HepG2 (cell line): ENCODE measurements at places on chromosomes 7 and 10.

DNA sequence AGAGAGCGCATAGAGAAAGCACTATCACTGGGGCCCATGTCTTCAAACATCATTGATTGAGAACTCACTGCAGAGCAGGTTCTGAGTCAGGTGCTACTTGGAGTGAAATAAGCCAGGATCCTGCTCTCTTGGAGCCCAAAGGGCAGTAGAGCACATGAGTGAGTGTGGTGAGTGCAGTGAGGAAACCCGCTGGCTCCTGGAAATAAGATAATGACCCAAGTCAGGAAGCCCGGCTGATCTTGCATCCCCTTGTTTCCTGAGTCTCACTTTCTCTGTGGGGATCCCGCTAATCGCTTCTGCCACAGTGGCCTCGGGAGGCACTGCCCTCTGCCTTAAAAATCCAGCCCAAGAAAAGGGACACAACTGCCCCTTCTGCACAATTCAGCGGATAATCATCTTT lies 7.1 kb upstream of the FAM107B start:
- DNase-seq = no peak

GRCh38 chr10:128047351-128047750 lies 78.9 kb downstream of the MKI67 start:
- no peak for DNase-seq

GRCh38 chr7:138796038-138796615 lies 1.7 kb upstream of the TMEM213 start:
- no peak for DNase-seq

DNA sequence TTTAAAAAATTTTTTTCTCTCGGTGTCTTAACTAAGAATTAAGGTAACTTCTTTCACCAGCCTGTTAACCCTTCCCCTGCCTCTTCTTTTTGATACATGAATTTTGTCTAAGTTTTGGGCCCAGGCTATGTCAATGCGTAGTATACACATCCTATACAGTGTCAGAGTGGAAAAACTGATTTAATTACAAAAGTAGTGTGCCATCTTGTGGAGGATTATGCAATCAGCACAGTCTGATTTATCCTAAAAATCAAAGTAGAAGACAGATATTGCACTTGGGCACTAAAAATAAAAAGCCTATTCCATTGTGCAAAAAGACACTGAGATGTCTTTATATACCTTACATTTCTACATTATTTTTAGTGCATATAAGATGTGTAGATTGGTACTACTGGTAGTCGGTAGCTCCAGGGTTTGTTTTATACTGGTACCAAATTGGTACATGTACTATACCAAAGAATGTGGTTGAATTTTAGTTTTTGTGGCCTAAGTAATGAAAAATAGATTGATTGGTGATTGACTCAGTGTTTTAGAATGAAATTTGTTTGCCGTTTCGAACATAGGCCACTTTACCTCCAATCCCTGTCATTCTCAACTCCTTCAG lies 96.6 kb downstream of the MKLN1 start:
- peak; percentile 9 for DNase-seq

DNA sequence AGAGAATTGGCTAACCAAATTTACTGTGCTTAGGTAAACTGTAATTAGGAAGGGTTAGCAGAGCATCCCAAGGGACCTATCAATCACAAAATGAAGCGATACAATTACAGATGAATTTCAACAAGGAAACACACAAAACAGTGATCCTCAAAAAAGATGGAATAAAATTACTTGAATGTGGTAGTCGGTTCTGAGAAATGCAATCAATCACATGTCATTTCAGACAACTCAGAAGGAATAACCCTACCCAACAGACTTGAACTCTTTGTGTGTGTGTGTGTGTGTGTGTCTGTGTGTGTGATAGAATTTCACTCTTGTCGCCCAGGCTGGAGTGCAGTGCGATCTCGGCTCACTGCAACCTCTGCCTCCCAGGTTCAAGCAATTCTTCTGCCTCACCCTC lies 43.5 kb downstream of the ST8SIA6 start:
- DNase-seq = no peak

GRCh38 chr7:137696376-137696775 lies 150.4 kb downstream of the DGKI start:
- no peak for DNase-seq

DNA sequence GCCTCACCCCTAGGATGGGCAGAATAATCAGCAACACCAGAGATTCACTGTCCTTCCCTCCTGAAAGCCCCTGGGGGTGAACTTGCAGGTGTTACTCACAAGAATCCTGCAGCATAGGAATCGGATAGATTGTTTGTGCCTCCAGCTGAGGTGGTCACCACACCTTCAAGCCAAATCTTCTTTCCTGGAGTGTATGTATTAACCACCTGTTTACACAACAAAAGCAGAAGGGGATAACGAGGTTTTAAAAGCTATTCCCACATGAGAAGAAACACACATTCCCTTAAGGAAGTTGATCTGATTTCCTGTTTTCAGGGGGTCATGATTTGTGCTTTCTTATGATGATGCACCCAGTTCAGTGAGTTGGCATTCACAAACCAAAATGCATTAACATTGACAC lies 173.8 kb upstream of the HPS1 start:
- DNase-seq = no peak

DNA sequence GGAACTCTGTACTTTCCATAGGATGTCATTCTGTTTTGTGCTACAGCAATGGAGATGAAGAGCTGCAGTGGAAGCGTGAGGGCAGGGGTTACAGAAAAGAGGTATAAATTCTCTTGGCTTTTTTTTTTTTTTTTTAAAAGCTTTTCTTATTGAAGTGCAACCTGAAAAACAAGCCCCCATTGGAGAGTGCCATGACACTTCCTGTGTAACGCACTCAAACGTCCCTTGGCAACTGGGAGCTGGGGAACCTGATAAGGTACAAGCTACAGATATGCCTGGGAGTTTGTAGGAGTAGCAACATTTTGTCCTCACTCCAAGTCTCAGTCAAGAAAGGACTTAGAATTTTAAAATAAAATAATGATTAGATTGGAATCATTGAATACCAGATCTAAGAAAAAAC lies 512.1 kb downstream of the RPS24 start:
- DNase-seq = no peak

DNA sequence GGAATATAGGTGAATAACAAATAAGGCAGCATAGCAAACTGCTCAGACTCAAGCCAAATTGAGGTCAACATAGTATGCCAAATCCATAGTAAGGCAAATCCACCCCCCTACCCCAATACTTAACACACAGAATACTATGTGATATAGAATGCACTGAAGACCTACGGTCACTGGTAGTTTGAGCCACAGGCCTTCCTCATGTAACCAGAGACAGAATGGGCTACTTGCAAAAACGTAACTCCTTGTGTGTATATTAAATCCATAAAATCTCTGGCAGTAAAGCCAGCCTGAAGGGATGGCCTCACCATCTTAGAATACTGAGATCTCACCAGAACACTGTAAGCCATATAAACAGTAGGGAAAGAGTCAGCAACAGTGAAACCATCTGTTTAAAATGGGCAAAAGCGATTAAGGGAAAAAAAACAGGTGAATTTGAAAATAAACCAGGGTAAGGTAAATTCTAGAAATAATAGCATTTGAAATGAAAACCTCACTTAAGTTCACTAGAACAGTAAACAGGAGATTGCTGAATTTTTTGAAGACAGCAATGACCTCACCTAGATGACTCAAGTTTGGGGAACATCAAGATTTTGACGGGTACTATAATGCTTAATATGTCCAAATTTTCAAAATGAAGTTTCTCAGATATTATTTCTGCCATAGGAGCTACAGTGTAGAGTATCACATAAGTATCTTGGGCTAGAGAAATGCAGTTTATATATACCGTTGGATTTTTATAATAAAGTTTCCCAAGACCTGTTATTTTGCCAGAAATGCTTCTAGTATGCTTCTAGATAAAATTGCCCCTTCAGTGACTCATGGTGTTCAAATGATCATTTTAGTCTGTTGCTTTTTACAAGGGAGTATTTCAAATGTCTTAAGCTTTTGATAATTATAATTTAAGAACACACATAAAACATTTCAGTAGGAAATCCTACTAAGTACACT lies 13.9 kb downstream of the HNRNPA2B1 start:
- DNase-seq = no peak

- DNase-seq = no peak
These were observed 39.9 kb downstream of the KIF20B start for GRCh38 chr10:89741126-89741762.

- no peak for DNase-seq
These were observed 138.3 kb upstream of the ADCY1 start for GRCh38 chr7:45435846-45436245.

GRCh38 chr7:100360135-100360854 lies 2.4 kb downstream of the PILRB start:
- DNase-seq = no peak

DNA sequence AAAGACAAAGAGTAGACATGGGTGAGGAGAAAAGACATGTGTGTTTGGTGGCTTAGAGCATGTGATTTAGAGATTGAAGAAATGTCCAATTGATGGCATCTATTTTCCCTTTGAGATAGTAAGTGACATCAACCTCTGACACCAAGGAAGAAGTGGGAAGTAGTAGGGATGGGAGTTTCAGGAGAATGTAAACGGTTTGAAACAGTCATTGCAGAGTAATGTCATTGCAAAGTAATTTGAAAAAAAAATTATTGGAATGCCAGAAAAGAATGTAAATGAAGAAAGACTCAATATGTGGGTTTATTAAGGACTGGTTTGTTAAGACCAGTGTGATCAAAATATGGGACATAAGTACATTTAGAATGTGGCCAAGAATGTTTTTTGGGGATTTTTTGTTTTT lies 26.6 kb downstream of the GNG11 start:
- DNase-seq = no peak

- no peak for DNase-seq
These were observed 271.6 kb downstream of the CCDC3 start for GRCh38 chr10:12729885-12730284.

- no peak for DNase-seq
These were observed 5.1 kb downstream of the TDRD1 start for GRCh38 chr10:114184276-114184675.

GRCh38 chr10:47418321-47418720 lies 34.2 kb upstream of the ZNF488 start:
- no peak for DNase-seq

DNA sequence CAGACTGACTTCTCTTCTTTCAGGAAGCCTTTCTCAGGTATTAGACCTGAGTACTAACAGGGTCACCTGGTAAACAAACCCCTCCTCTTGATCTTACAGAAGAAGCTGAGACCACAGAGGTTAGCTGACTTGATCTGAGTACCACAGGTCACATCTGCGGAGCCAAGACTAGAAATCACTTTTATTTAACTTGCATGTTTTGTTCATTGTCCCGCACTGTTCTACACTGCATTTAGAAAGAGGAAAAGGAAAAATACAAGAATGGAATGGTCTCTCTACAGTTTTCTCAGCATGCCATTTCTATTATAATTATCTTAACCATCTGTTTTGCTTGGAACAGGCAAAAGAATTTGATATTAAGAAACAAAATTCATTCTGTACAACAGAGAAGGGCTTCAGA lies 245.6 kb upstream of the ETV1 start:
- no peak for DNase-seq

DNA sequence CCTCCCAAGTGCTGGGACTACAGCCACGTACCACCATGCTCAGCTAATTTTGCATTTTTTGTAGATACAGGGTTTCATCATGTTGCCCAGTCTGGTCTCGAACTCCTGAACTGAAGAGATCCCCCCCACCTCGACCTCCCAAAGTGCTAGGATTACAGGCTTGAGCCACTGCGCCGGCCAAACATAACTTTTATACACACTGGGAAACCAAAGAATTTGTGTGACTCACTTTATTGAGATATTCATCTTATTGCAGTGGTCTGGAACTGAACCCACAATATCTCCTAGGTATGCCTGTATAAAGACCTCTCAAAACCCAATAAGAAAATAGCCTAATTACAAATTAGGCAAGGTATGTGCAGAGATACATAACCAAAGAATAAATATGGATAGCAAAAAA lies 182.6 kb upstream of the FEZF1 start:
- no peak for DNase-seq

- DNase-seq = peak; percentile 31
These were observed 37.3 kb upstream of the TPST1 start for GRCh38 chr7:66167773-66168387.

GRCh38 chr10:43667317-43667731 lies 18.6 kb upstream of the ZNF32 start:
- DNase-seq = no peak

- no peak for DNase-seq
These were observed 35.8 kb upstream of the DNAAF5 start for GRCh38 chr7:690478-691360.

GRCh38 chr10:4519658-4520402 lies 306.2 kb upstream of the AKR1E2 start:
- no peak for DNase-seq

DNA sequence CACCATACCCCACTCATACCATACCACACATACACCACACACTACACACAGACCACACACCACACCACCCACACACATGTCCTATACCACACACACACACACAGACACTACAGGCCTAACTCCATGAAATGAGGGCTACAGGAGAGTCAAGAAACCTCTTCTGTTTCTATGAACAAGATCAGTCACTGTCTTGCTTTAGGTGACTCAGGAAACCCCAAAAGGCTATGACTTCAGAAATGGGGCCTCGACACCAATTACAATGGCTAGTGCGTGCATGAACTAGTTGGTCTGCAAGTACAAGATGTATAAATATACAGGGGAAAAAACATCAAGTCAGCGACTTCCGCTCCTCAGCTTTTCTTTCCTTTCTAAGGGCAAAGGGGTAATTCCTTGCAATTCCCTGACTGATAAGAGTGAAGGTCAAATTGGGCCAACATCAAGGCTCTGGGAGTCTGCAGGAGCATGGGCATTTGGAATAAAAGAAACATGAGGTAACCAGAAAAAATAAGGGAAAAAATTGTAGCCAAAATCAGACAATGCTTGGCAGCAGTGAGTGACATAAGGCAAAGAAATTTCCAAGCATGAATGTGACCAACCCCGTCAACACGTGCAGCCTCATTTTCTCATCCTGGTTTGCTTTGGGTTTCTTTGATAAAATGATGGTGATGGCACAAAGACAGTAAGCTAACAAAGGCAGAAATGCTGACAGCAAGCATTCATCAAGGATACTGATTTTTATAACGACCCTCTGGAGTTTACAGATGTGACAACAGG lies 1.5 kb downstream of the PKD1L1 start:
- no peak for DNase-seq

DNA sequence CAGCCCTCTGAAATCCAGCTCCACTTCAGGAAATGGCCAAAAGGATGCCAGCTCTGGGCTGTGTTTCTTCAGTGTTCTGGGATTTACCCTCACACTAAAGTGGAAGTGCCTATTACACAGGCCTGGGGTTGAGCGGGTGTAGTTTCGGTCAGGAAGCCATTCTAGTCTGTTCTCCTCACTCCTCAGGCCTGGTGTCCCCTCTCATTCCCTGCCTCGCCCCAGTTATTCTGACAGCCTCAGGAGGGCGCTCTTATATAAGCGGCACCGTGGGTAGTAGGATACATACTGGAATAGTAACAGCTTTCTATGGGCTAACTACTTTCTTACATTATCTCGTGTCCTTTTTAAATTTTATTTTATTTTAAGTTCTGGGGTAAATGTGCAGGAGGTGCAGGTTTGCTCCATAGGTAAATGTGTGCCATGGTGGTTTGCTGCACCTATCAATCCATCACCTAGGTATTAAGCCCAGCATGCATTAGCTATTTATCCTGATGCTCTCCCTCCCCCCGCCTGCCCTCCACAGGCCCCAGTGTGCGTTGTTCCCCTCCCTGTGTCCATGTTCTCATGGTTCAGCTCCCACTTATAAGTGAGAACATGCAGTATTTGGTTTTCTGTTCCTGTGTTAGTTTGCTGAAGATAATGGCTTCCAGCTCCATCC lies 12.2 kb upstream of the LGI1 start:
- DNase-seq = peak; percentile 5
